Activated CD4-positive, alpha-beta T cell treated with anti-CD3 and anti-CD28 coated beads, Interleukin-2, amount 50 U/mL, for 1 hour (primary cell): ENCODE measurements at places on chromosomes 11 and 22.

DNA sequence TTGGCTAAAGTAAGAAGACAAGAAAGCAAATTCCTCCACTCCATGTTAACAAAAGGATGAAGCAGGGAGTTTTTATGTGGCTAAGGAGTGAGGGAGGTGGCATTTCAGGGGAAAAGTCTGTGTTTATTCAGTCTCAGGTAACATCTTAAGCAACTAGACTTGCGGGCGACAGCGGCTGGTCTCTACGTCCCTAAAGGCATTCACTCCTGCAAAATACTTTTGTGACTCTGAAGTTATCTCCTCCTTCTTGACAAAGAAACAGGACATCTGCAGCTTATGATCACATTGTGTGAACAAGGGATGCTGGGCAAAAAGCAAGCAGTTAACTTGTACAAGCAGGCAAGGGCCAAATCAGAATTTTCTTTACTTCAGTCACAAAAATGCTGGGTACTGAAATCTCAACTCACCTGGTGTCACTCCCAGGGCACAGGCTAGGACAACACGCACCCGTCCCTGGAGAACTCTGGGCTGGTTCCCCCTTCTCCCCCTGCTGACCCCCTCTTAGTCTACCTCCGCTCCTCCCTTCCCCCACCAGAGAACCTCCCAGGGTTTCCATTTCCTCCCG lies 38.3 kb downstream of the IGLL5 start:
- no peak for DNase-seq

- no peak for DNase-seq
Measured at GRCh38 chr11:33463059-33463458, 205.9 kb downstream of the HIPK3 start.

- DNase-seq = no peak
Measured at GRCh38 chr11:133173810-133174412, 358.4 kb downstream of the OPCML start.

- peak; percentile 61 for DNase-seq
Measured at GRCh38 chr22:19962246-19962908, 20.8 kb upstream of the TXNRD2 start.

- DNase-seq = no peak
Measured at GRCh38 chr11:108618529-108618928, 25.0 kb upstream of the EXPH5 start.

GRCh38 chr11:71311176-71311925 lies 59.0 kb upstream of the SHANK2 start:
- DNase-seq = no peak

GRCh38 chr11:116107229-116107628 lies 603.0 kb upstream of the CADM1 start:
- no peak for DNase-seq

DNA sequence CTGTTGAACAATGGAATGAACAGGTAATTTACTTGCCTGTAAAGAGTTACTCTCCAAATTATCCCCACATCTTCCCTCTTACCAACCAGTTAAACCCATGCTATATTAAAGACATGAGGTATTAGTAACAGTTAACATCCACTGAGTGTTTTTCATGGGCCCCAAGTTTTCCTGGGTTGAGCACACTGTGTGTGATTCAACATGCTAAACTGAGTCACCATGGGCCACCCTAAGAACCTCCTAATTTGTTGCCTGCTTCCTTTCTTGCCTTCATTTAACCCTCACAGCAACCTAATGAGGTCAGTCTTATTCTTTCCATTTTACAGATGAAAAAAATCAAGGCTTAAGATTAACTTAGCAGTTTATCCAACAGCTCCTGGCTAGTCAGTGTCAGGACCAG lies 51.0 kb downstream of the GALNT18 start:
- no peak for DNase-seq

- DNase-seq = no peak
Measured at GRCh38 chr11:44174842-44175241, 79.4 kb downstream of the EXT2 start.

GRCh38 chr11:124807201-124807600 lies 7.0 kb upstream of the MSANTD2 start:
- no peak for DNase-seq

DNA sequence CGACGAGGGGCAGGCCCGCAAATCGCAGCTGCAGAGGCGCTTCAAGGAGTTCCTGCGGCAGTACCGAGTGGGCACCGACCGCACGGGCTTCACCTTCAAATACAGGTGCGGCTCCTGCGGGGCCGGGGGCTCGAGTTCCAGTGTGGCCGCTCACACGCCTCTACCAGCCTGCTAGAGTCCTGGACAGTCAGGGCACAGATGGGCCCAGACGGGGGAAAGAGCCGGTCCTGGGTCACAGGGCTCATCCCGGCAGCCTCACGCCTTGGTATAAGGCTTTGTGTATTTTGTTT lies 506 bp downstream of the MCM5 start:
- DNase-seq = peak; percentile 11

- DNase-seq = peak; percentile 70
Measured at GRCh38 chr11:765025-765801, 12.1 kb downstream of the GATD1 start.

DNA sequence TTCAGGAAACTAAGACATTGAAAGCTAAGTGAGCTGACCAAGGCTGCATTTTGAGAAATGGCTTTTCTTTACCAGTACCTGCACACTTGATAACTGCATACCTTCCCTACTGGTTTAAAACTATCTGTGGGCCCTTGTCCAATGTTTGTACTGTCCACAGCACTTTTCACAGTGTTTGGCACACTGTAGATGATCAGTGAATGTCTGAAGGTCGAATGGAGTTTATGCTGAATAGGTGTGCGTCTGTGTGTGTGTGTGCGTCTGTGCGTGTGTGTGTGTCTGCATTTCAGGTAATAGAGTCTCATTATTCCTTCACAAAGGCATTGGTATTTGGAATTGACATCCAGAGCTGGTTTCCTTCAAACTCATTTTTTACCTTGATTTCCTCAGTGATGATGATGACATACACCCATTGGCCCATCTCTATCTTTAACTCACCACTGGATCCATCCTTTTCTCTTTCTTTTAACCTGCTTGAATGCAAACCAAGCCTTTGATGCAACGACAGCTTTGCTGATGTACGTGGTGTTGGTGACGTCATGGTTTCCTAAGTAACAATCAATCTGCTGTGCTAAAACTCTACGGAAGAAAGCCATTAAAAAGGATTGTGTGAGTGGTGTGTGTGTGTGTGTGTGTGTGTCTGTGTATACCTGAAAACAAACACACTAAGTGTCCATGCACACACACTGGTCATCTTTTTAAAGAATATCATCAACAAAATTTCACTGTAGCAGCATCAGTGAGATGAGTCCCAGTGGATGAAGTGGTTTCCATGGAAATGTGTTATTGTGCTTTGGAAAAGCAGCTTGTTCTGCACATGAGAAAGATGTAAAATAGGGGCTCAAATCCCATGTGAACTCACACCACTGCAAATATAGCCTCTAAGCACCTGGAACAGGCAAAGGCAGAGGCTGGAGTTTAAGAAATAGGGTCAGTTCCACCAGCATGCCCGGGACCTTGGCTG lies 490.2 kb upstream of the B3GAT1 start:
- no peak for DNase-seq

- DNase-seq = no peak
Measured at GRCh38 chr11:24198481-24198880, 298.4 kb upstream of the LUZP2 start.

GRCh38 chr11:66595245-66595904 lies 2.4 kb downstream of the CCS start:
- DNase-seq = no peak

- DNase-seq = no peak
Measured at GRCh38 chr11:70631624-70632047, 233.3 kb downstream of the CTTN start.

DNA sequence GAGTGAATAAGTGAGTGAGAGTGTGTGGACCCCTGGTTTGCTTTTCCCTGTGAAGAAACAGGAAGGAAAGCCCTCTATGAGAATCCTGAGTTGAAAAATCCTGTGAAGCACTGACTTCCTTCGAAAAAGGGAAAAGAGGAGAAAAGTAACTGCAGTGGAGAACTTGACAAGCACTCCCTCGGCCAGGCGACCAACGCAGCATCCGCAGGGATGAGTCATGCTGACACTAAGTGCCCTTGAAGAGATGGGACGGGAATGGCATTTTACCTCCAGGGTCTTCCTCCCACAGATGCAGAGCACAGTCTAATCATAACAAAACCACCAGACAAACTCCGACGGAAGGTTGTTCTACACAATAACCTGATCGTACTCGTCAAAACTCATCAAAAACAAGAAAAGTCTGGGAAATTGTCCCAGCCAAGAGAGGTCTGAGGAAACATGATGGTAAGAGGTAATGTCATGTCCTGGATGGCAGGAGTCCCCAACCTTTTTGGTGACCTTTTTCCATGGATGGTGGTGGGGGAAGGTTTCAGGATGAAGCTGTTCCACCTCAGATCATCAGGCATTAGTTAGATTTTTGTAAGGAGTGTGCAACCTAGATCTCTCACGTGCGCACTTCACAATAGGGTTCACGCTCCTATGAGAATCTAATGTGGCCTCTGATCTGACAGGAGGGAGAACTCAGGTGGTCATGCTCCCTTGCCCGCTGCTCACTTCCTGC lies 132.2 kb upstream of the B3GAT1 start:
- no peak for DNase-seq

GRCh38 chr11:315051-315481 lies 1.2 kb downstream of the IFITM1 start:
- DNase-seq = no peak

DNA sequence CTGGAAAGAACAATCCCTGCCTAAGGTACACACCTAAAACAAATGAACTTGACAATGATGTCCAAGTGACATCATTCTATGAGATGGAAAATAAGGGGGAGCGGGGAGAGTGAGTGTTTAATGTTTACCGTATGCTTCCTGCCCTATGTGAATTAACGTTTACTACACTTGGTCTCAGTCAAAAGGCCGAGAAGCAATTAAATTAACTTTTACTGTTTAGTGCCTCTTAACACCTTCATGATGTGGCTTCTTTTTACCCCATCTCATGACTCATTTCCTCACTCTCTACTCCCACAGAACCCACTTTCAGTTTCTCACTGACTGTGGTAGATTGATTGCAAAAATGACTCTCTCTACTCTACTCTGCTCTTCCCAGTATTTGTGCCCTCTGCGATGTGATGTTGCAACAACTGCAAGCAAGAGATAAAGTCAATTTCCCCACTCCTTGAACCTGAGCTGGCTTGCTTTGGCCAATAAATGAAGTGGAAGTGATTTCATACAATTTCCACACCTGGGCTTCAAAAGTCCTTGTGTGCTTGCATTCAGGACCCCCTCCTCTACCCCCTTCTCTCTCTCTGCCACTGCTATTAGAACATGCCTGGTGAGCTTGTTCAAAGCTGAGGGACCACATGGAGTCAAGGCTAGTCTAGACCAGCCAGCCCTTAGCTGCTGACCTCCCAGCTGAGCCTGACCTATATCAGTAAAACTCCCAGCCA lies 11.6 kb upstream of the ALKBH3 start:
- no peak for DNase-seq

DNA sequence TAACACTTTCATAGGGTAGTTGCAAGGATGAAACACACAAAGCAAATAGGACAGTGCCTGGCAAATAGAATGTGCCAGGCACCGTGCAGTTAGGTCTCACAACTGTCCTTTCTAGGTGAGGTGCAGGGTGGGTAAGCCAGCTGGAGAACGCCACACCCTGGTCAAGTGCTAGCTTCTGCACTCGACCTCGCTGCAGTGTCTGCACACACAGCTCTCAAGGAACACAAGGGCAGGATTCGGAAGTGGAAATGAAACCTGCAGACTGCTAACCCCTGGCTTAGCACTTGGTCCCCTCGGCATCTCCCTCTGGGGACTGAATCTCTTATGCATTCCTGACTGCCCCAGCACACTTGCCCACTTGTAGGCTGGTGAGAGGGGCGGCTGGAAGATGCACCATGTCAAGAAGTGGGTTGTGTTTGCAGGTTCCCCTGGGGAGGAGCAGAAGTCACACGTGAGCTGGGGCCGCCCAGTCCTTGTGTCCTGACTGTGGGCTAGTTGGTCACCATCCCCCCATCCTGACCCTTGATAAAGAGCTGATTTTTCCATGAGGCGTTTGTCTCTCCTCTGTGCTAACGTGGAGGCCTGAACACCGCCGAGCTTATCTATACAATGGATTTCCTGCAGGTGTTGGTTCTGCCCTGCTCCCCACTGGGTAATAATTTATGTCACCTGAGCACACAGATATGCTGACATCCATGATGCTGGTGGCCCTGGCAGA lies 89.0 kb downstream of the MICAL2 start:
- DNase-seq = no peak

GRCh38 chr11:44319552-44320288 lies 9.8 kb upstream of the ALX4 start:
- no peak for DNase-seq

GRCh38 chr11:61032824-61033223 lies 61.3 kb downstream of the CD6 start:
- no peak for DNase-seq

- no peak for DNase-seq
Measured at GRCh38 chr22:46857885-46858143, 95.4 kb downstream of the TBC1D22A start.

DNA sequence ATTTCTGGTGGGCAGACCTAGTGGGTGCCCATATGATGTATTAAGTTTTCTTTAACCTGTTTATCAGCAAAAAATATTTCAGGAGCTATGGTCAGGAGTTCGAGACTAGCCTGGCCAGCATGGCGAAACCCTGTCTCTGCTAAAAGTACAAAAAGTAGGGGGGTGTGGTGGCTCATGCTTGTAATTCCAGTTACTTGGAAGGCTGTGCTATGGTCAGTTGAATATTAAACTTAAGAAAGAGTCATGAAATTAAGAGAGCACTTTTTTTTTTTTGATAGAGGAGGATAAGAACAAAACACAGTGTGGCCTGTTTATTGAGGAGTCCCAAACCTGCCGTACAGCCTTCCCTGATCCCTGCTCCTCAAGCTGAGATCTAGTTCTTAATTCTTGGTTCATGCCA lies 29.8 kb downstream of the OR6Q1 start:
- DNase-seq = no peak

DNA sequence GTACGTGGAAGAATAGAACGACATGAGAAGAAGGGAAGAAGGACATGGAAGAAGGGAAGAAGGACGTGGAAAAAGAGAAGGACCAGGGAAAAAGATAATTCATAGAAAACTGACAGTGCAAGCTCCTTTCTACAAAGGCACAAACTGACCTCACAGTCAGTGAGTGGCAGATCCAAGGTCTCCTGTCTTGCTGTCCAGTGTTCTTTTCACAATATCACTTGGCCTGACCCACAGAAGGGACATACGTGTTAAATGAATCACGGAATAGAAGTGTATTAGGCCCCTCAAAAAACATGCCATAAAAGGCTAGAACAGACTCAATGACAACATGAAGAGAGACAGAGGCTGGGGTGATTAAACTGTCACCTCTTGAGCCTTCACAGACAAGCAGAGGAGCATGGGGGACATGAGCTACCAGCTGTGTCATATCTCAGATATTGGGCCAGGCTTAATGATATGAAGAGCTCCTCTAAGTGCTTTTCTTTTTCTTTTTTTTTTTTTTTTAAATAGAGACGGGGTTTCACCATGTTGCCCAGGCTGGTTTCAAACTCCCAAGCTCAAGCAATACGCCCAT lies 4.6 kb downstream of the ASCC2 start:
- no peak for DNase-seq
